Stimulated activated CD4-positive, alpha-beta T cell treated with anti-CD3 and anti-CD28 coated beads, Interleukin-15, amount 100 ng/mL, for 1 hour (primary cell): ENCODE measurements at places on chromosomes 12 and 14.
A peak's percentile ranks its signal among the peaks of the same experiment; 100 is the strongest.

DNA sequence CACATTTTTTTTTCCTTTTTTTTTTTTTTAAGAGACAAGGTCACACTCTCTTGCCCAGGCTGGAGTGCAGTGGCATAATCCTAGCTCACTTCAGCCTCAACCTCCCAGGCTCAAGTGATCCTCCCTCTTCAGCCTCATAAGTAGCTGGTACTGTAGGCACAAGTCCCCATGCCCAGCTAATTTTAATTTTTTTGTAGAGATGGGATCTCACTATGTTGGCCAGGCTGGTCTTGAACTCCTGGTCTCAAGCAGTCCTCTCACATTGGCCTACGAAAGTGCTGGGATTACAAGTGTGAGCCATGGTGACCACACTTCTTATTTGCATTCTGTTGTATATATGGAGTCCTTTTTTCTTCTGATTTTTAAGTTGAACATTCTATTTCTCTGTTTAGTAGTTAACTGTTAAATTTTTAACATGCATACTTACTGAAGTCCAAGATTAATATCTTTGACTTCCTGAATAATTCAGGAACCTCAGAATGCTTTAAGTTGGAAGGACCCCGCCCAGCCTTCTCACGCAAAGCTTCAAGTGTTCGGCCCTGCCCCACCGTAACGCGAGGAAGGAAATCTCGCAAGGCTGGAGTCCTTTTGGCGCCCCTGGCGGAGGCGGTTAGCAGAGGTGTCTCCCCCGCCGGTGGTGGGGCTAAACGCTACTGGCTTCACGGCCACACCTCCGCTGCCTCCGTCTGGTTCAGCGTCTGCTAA, 21.6 kb downstream of the SPATS2 start:
- DNase-seq: peak; percentile 46

DNA sequence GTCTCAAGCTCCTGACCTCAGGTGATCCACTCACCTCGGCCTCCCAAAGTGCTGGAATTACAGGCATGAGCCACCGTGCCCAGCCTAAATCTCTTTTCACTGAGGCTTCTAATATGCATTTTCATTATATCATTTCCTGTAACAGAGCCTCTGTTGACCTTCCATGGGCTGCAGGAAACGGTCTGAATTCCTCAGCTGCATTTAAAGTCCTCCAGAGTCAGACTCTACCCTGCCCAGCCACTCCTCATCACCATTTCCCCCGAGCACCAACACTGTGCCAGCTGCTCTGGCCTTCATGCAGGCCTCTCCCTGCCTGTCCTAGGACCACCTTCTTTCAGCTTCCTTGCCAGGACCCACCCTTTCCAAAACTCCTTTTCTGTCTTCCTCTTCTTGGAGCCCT, 9.8 kb upstream of the NFKBIA start:
- DNase-seq: no peak

GRCh38 chr14:99246536-99247097, 25.4 kb downstream of the BCL11B start:
- DNase-seq: no peak

GRCh38 chr14:51844081-51844881, 16.1 kb upstream of the GNG2 start:
- DNase-seq: no peak

DNA sequence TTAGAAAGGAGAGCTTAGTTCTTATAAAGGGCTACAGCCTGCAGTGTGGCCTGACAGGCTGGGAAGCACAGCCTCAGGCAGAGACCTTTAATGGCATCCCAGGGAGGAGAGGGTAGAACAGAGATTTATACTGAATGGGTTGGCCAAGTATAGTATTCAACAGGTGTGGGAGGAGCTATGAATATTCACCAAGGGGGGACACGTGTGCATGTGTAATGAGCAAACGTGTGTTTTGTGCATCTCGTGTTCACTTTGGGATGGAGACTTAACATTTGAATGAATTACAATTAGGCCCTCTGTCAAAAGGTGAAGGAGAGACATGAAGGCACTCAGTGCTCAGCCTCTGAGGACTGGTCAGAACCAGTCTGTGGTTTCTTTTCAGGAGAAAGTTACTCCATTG, 5.2 kb downstream of the TDP1 start:
- DNase-seq: no peak

DNA sequence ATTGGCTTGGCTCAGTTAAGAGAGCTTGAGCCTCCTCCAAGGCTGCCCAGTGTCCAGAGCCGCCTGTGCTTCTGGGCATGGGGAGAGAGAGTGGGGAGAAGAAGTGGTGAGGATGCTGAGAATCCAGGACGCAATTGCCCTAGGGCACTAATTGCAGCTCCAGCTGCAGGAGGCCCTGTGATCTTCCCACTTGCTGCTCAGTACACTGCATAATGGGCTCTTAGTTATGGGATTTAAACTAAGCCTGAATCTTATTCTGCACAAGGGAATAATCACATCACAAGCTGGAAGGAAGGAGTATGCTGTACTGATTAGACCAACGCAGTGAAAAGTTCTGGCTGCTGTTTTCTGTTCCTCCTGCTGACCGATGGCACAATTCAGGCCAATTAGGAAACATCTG, 101.0 kb upstream of the PRMT8 start:
- no peak for DNase-seq

- no peak for DNase-seq
These were observed 4.4 kb upstream of the YY1 start for GRCh38 chr14:100234511-100234910.

GRCh38 chr12:124162151-124163110, 132.5 kb upstream of the RFLNA start:
- DNase-seq: no peak

DNA sequence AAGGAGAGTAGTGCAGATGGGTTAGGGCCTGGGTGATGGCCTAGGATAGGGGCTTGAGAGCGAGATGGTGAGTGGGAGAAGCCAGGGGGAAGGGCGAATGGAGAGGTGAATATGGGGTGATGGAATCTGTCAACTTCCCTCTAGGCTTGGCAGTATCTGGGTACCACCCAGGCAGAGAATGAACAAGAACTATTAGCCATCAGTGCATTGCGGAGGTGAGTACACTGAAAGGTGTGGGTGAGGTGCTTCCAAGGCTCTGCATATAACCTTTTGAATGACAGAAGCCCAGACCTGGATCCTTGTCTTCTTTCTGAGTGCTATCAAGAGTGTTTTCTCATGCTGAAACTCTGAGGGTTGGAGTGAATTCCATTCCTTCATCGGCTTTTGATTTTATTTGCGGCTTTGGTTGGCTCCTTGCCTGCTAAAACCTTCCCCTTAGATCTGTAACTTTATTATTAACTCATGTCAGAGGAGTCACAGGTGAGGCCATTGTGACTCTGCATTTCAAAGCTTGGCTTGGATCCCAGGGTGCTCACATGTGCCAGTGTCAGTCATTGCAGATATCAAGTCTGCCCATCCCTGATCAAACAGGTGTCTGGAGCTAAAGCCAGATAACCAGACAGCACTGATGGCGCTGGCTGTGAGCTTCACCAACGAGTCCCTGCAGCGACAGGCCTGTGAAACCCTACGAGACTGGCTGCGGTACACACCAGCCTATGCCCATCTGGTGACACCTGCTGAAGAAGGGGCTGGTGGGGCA, 18.6 kb downstream of the PEX5 start:
- no peak for DNase-seq

DNA sequence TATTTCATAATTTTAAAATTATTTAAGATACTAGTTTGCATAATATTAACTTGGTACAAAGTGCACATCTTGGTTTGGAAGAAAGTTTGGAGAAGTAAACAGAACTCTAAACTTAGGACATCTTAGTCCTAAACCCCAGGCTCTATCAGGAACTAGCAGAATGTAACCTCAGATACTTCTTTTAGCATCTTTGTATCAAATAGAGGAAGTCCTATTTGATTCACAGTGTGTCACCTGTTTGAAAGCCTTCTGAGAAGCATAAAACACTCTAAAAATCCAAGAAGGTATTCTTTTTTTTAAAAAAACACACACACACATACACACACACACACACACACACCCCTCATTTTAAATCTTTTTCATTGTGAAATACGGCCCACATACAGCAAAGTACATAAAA, 12.0 kb upstream of the RNU6-7 start:
- DNase-seq: no peak

DNA sequence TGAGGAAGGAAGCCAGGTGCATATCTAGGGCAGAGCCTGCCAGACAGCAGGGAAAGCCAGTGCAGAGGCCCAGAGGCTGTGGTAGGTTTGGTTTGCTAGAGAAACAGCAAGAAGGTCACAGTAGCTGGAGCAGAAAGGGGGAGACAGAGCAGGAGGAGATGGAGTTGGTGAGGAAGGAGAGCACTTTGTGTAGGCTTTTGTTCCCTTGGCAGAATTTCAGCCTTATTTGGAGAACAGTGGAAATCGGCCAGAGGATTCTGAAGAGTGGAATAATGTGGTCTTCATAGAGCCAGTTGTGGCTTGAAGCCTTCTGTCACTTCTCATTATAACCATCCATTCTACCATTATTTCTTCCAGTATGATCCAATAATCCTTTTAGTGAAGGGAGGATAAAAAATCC, 212.9 kb upstream of the FAR2 start:
- DNase-seq: no peak

DNA sequence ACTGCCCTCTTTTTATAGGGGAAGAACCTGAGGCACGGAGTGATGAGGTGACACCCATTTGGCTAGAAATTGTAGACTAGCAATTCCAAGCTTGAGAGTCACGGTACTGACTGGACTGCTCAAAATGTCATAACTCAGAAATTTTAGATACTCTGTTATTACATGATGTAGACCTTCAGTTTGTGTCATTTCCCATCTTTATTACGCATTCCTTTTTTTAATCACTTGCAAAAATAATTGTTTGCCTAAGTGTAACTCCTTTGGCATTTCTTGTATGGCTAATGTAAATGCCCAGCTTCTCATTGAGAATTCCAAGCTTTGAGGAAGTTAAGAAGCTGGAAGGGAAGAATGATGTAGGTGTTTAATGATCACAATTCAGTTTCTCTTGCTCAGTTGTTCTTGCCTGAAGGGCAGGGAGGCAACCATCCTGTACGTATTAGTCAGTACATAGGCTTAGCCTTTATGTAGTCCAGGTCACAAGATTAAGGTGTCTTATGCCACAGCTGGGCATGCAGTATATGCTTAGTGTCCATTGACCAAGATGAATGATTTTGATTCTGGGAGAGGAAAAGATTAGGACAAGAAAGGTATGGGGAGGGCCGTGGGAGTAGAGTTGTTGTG, 68.2 kb upstream of the EVL start:
- DNase-seq: no peak

GRCh38 chr12:65280306-65280705, 1.8 kb downstream of the MSRB3 start:
- DNase-seq: no peak

DNA sequence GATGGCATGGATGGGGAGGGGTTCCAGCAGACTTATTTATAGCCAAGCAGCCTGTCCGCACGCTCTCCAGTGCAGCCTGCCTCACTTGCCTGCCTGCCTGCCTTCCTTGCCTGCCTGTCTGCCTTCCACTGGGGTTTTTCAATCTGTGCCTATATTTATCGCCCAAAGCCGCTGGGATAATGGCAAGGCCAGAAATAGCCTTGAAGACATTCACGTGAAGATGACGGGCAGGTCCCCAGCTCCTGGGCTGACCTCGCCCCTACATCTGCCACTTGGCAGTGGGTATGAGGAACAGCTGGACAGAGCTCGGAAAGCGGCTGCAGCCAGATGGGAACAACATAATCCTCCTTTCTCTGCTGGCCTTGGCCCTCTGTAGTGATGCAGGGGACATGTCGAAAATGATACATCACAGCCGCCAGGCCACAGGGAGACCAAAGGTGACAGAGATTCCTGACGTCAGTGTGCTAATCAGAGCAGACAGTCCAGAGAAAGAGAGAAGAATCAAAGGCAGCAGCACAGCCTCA, 53.3 kb downstream of the PITPNM2 start:
- no peak for DNase-seq

GRCh38 chr14:99552572-99553216, 51.3 kb downstream of the CCDC85C start:
- no peak for DNase-seq

- DNase-seq: no peak
These were observed 17.0 kb upstream of the IL22 start for GRCh38 chr12:68270358-68270757.

- DNase-seq: no peak
These were observed 298.1 kb upstream of the CLEC14A start for GRCh38 chr14:38554026-38554425.

DNA sequence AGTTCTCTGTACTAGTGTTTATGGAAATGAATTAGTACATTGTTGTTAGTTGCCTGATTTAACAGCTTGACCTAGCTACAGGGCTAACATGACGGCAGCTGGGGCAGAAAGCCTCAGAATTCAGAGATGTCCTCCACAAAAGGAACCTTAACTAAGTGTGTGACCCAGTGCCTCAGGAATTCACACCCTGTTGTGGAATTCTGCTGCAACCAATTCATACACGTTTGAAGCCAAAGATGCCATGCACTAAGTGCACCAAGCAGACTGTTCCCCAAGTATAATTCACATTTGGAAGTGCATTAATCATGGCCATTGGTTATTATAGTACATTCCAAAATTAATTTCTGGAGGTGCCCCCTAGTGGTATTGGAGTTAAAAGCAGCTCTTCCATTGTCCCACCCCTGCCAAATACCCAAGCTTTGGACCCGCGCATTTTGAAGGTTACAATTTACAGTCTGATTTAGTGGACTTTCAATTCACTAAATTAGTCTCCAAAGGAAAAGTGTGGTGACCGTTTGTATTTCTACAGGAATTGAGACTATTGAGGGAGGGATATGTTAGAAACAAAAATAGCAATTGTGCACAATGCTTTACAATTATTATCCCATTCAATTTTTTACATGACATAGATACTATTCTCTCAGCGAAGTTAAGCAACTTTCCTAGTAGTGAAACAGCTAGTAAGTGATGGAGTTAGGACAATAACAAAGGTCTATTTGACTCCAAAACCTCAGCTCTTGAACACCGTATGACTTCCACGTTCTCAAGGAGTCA, 85.9 kb downstream of the PAX9 start:
- DNase-seq: no peak

DNA sequence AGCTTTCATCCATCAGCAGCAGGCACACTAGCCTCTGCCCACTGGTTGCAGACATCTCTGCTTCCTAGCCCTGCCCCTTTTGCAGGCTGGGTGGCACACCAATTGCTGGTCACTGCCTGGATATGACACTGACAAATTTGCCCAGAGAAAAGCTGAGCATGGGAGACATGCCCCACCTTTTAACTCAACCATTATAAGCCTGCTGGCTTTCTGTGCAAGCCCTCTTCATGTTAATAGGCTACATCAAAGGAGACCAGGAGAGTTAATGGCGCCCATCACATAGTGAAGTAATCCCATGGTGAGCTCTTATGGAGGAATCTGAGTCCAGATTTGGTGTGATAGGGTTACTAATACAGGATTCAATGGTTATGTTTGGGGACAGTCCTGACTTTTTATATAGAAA, 139.2 kb downstream of the KICS2 start:
- no peak for DNase-seq

- no peak for DNase-seq
These were observed 37.6 kb upstream of the GRIP1 start for GRCh38 chr12:66716522-66716921.

GRCh38 chr12:1592444-1593173, 1.8 kb downstream of the FBXL14 start:
- peak; percentile 19 for DNase-seq

GRCh38 chr12:93203361-93203760, 174.4 kb upstream of the NUDT4 start:
- no peak for DNase-seq
